Lower lobe of right lung (tissue), 2 donors: ENCODE measurements at places on chromosomes 4 and X.

DNA sequence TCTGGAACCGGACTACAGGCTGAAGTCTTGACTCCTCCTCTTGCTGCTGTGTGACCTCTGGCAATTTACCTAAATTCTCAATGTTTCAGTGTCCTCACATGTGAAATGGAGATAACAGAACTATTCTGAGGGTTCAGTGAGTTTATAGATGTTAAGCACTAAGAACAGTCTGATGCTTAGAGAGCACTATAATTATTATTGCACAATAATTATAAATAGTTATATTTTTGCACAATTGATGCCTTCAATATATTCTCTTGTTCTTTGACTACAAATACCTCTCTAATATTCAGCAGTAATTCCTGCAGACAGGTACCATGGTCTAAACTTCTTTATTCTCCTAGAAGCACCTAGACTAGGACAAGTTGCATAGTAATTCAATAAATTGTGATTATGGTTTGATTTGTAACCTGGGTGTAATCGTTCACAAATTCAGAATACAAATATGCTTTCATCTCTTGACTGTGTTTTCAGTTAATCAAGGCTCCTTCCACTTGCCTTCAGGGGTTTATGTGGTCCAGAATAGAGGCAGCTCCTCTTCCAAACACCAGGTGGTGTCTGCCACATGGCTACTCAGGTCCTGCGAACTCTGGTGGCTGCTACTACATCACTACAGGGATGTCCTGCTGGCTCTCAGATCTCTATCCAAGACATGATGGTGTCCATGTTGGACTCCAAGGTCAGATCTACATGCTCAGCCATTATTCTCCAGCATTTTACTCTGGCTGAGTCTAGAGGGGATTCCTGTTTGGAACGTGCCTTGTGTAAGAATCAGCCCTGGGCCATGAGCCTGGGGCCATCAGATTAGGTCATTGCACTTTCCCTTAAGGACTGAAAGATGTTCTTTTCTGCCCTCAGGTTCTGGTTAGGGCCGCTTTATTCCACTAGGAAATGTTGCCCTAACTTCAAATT lies 103.4 kb downstream of the QRFPR start:
- no peaks in the 10 kb centered on the region for H3K27me3 ChIP-seq
- H3K36me3 ChIP-seq = no peaks in the 10 kb centered on the region
- no peak for DNase-seq
- no peak overlapping the region for H3K4me3 ChIP-seq

GRCh38 chr4:145216535-145216934 lies 36.1 kb upstream of the OTUD4 start:
- no peaks in the 10 kb centered on the region for H3K36me3 ChIP-seq
- H3K27ac ChIP-seq = no peak overlapping the region
- DNase-seq = no peak
- no peak overlapping the region for H3K4me3 ChIP-seq
- no peaks in the 10 kb centered on the region for H3K4me1 ChIP-seq
- H3K27me3 ChIP-seq = no peaks in the 10 kb centered on the region

DNA sequence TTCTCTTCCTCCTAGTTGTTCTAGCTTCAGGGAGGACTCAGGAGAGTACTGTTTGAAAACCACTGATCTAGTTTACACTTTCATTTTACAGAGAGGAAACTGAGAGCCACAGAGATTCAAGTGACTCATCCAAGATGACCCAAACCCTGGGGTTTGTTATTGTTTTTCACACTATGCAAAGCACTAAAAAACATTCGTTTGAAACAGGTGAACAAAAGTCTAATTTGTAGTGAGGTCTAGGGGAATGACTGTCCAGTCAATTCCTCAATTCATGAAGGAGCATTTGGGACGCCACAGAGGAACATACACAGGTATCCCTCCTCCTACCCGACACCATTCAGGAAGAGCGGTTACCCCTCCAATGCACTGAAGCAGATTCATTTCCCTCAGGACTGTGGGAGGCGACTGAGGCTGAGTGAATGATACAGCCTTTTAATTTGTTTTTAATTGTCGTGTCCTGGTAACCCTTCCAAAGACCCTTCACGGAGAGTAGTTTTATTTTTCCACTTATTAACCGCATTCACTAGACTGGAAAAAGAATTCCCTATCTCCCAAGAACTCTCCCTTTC lies 30.3 kb downstream of the TLR10 start:
- no peak overlapping the region for H3K4me3 ChIP-seq
- H3K36me3 ChIP-seq = no peaks in the 10 kb centered on the region
- H3K27ac ChIP-seq = no peak overlapping the region
- DNase-seq = no peak

DNA sequence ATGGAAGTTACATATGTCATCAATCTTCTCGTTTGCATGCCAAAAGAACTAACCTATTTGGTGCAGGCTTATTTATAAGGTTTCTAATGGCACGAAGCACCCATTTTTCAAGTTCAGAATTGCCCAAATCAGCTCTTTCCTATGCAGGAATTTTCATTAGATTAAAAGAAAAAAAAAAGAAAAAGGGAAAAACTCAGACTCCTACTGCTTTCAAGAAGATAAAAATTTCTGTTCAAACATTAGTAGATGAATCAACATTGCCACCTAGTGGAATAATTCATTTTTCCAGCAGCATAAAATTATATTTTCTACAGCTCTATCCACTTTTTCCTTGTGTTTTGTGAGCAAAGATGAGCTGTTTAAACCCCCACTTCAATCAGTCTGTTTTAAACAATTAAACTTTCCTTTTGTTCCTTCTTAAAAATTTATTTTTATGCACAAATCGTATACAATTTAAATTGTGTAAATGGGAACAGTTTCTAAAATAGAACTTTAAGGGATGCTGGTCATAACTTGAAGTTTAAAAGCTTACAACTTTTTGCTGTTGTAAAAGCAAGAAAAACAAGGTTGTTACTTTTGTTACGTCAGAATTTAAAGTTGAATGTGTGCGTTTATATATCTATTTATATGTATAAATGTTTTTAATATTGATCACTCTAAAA lies 309.9 kb downstream of the ARAP2 start:
- no peaks in the 10 kb centered on the region for H3K4me1 ChIP-seq
- H3K36me3 ChIP-seq = no peaks in the 10 kb centered on the region
- no peak overlapping the region for H3K4me3 ChIP-seq
- H3K27ac ChIP-seq = no peak overlapping the region
- no peaks in the 10 kb centered on the region for H3K27me3 ChIP-seq
- no peak for DNase-seq

DNA sequence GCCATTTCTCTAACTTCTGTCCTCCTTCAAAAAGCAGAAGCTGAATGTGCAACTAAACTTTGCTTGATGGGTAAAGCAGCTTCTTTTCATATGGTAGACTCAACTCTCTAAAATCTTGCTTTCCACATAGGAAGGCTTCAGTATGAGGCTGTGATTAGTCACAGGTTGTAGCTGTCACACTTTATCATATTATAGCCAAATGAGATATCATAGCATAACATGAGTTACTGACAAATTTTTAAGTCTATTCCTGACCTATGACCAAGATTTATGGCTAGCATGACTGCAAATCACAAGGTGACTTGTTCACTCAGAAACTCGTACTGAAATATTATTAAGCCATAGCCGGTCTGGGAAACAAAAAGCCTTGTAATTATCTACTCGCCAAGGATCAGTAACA lies 998.6 kb downstream of the RPA4 start:
- no peaks in the 10 kb centered on the region for H3K4me1 ChIP-seq
- no peaks in the 10 kb centered on the region for H3K36me3 ChIP-seq
- H3K4me3 ChIP-seq = no peak overlapping the region
- no peaks in the 10 kb centered on the region for H3K27me3 ChIP-seq
- no peak overlapping the region for H3K27ac ChIP-seq

- no peaks in the 10 kb centered on the region for H3K4me1 ChIP-seq
- no peaks in the 10 kb centered on the region for H3K27me3 ChIP-seq
- H3K27ac ChIP-seq = no peak overlapping the region
- DNase-seq = no peak
Observed at GRCh38 chr4:125433453-125433852, 118.7 kb downstream of the FAT4 start.

- DNase-seq = no peak
- H3K36me3 ChIP-seq = no peaks in the 10 kb centered on the region
Observed at GRCh38 chr4:78031417-78031950, 25.6 kb upstream of the FRAS1 start.

- no peaks in the 10 kb centered on the region for H3K27me3 ChIP-seq
- H3K4me3 ChIP-seq = no peak overlapping the region
- no peak overlapping the region for H3K27ac ChIP-seq
- no peak for DNase-seq
- no peaks in the 10 kb centered on the region for H3K4me1 ChIP-seq
Observed at GRCh38 chrX:152902502-152902820, 4.6 kb downstream of the ZNF185 start.
